Activated T-cell treated with anti-CD3 and anti-CD28 coated beads, Interleukin-2, amount 50 U/mL, for 48 hours (primary cell): ENCODE measurements at places on chromosomes 1 and 21.

- DNase-seq, result no peak
Measured at GRCh38 chr1:209491031-209491430, 92.5 kb upstream of the CAMK1G start.

- DNase-seq, result no peak
Measured at GRCh38 chr1:230681599-230681998, 32.3 kb downstream of the AGT start.

DNA sequence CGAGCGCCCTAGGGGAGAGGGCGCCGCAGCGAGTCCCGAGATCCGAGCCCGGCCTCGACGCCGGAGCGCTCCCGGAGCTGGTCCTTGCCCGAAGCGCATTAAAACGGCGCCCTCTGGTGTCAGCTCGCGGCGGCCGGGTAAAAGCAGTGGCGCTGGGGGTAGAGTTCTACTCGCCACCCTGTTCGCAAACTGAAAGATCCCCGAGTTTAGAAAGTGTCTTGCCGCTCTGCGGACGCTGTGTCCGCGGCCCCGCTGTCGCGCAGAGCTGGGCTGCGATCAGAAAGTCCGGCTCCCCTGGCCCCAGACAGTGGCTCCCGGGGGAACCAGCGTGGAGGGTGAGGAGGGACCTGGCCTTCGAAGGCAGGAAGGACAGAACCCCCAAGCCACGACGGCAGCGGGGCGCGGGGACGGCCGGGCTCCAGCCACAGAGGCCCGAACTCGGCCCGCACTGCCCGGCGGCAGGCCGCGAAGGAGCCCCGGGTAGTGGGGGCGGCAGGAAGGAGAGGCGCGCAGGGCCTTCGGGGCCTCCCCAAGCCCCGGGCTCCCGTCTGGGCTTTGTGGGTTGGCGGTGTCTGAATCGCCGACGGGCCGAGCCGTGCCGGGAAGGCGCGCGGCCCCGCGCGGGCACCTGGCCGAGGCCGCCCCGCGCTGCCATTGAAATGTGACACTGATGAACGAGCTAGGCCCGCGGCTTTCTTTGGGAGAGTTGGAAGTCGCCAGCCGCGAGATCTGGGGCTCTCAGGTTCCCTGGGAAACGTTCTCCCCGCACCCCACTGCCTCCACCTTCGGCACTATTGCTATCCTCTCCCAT is 39.1 kb upstream of the NFIA start:
- DNase-seq, result peak; percentile 94

DNA sequence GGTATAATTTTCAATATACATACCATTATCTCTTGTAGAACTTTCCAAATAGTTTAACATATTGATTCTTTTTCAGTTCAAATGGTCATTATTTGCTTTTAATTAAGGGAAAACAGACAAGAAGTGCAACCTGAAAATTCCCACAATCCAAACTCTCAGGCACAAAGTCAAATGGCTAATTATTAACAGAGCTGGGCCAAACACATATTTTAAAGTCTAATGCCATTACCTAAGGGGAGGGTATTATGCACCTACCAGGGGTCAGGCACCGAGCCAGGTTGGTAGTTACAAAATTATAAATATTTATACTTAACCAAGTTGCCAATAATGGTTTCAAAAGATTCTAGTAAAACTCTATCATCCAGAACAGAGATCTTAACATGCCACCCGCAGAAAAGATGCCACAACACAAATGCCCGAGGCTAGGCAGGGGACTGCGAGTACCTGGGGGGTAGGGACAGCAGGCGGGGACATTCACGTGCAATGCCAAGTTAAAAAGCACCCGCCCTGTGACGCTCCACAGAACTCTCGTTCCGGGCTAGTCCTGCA is 15.0 kb downstream of the LBR start:
- DNase-seq, result no peak

DNA sequence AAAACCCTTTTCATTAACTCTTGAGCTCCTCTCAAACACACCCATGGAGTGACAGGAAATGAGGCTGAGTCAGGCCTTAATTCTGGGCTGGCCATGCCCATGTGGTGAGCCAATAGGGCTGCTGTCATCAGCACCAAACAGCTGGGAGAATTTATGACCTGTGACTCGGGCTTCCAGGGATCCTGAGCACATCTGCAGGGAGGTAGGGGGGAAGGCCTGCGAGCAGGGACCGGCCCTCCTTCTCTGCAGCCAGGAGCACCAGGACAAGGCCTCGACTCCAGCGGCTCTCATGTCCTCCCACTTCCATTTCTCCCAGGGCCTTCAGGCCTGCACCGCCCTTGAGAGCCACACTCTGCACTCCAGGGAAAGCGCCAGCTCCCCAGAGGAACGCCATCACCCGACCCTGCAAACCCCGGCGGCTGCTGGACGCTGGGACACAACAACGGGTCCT is 14.6 kb downstream of the RIPK4 start:
- DNase-seq, result no peak

DNA sequence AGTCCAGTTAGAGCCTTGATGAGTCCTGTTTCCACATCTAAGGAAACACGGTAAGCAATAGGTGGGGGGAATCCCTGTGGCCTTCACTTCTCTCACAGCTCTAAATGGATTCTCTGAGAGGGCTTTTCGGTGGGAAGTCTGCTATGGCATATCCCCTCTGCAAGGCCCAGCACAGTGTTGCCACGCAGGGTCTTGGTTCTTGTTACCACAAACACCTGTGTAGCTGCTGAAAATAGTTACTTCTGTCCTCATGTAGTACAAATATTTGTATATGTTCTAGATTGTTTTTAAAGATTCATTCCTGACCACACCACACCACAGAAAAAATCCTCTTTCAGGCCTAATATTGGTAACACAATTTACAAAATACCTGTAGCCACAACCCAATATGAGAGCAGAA is 5.6 kb downstream of the ACTA1 start:
- no peak for DNase-seq

DNA sequence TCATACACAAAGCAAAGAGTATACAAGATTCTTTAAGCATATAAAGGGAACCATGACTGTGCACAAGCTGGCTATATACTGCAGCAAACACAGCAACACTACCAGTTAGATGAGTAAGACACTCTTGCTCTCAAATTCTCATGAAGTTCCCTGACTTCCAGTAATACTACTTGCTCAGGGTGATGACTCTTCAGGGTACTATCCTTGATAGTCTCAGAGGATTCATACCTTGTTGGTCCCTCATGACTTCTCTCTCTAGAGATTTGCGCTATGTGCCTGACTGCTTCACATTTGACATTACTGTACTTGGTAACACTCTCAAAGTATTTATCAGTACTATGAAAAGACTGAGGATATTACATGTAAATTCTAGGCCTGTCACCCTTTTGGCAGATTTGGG is 159.8 kb upstream of the ZRANB2 start:
- DNase-seq, result no peak

DNA sequence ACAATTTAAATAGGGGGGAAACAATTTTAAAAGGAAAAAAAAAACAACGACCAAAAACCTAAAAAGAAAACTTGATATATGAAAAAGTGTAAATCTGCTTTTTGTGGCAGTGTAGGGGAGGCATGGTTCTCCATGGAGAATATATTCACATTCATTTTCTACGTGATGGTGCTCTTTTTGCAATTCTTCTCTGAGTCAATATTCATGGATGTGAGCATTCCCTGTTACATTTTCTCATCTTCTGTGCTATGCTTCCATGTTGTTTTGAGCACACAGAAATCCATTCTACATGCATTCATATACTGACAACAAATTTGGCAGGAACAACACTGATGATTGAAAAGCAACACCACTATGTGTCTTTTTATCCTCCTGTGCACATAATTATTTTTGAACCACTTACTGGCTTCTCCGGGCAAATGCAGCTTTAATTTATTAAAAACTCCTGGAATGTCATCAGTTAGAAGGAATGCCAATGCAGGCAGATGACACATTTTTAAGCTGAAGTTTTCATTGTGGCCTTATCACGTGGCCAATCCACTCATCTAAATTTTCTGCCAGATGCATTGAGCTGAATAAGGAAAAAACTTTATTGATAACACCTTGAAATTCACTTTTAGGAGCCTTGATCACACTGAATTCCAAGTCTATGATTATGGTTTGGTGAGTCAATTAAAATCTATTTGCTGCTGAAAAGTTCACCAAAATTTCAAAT is 590.6 kb downstream of the NUF2 start:
- no peak for DNase-seq

GRCh38 chr1:224331824-224332223 is 1.9 kb upstream of the NVL start:
- no peak for DNase-seq

- no peak for DNase-seq
Measured at GRCh38 chr21:28632755-28633408, 359.8 kb downstream of the LTN1 start.

GRCh38 chr1:224092601-224093000 is 21.3 kb upstream of the FBXO28 start:
- no peak for DNase-seq

DNA sequence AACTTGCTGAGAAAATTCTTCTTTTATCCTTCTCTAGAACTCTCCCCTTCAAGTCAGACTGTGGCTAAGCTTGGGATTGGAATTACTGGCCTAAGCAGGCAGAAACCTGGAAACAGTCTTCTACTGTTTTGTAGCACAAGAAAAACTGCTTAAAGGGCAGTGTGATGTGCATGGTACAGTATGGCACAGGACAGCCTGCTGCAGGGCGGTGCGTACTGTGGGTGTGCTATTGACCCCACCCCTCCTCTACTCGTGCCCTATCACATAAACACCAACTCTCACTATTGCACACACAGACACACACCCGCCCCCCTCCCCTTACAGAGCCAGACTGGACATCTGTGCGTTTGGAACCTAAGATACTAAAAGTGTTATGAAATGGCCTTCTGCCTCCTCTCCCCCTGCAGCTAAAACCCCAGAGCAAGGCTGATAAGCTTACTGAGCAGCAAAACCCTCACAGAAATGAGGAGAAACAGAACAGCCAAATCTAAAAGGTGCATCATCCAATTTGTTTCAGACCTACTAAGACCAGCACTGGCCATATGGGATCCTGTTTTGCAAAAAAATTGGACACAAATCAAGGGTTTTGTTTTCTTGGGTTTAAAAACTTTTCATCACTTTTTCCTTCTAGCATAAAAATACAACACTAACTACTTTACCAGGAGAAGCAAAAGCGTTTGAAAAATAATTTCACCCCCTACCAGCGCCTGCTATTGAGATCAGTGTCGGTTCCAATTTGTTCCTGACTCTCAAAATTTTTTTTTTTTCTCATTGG is 355.8 kb upstream of the LYPLAL1 start:
- no peak for DNase-seq

DNA sequence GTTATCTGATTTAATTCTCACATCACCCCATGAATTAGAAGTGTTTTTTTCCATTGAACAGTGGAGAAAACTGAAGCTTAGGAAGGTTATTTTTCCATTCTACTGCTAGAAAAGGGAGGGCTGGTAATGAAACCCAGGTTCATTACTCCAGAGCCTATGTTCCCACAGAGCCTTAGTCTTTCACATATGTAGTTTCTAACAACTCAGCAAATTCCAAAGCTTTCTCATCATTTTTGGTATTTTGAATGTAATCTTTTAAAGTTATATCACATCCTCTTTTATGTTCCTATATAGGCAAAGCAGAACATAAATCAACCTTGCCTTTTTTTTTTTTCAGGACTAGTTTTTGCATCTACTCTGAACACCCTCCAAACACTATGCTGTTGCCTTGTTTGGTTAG is 131.9 kb upstream of the BEND5 start:
- no peak for DNase-seq

DNA sequence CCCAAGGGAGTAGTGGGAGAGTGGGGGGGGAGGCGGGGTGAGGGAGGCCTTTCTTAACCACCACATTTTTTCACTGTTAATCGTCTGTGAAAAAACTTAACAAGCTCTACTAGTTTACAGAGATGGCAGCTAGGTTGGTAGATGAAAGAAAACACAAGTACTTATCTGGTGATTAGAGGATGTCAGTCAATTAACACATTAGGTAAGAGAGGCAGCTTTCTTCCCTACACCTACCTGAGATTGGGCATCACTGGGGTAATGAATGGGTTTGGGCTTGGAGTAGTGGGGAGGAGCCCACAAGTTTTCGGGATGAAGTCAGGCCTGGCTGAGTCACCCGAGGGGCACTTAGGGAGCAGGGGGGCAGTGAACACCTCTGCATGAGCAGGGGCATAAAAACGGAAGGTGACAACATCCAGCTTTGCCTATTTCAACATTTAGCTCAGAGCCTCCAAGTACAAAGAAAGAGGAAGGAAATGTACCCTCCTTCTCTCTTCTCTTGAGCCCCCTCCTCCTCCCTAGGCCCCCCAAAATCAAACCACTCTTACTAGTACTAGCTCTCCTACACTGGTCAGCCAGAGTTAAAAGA is 2.5 kb downstream of the LBR start:
- DNase-seq, result no peak

DNA sequence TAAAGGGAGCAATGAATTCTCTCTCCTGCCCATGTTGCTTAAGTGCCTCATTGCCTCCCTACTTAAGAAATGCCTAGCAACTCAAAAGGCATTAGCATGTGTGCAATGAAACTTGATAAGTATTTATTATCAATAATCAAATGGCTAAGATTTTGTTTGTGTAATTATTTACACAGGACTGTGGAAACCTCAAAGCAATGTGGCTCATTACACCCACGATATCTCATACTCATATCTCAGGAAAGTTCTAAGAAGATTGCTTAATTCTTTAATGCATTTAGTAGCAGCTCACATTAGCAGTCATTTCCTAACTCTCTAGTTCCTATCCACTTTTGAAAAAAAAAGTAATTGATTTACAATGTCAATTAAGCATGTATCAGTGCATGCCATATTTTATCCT is 253.3 kb downstream of the DUSP10 start:
- no peak for DNase-seq

GRCh38 chr1:181134543-181135436 is 46.3 kb downstream of the IER5 start:
- peak; percentile 60 for DNase-seq

- no peak for DNase-seq
Measured at GRCh38 chr1:85360730-85361493, 84.5 kb upstream of the BCL10 start.

DNA sequence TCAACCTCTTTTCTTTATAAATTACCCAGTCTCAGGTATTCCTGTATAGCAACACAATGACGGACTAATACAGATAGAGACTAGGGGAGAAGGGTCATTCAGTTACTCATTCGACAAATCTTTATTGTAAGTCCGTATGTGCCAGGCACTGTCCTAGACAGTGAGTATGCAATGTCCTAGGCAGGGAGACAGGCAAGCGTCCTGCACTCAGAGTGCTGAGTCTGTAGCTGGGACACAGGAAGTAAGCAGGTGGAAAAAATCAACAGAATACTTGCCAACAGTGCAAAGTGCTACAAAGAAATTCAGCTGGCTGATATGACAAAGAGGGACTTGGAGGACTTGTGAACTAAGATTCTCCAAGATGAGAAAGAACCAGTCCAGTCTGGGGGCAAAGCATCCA is 92.2 kb upstream of the ZBTB40 start:
- no peak for DNase-seq

- peak; percentile 25 for DNase-seq
Measured at GRCh38 chr1:175434283-175434860, 241.8 kb upstream of the KIAA0040 start.
